ENCODE measurements at places on chromosomes 16 and 17. TPM values are rescaled to one million over a fixed set of nuclear protein-coding genes. Genes with fewer than 3 reads are reported as not detected.

DNA sequence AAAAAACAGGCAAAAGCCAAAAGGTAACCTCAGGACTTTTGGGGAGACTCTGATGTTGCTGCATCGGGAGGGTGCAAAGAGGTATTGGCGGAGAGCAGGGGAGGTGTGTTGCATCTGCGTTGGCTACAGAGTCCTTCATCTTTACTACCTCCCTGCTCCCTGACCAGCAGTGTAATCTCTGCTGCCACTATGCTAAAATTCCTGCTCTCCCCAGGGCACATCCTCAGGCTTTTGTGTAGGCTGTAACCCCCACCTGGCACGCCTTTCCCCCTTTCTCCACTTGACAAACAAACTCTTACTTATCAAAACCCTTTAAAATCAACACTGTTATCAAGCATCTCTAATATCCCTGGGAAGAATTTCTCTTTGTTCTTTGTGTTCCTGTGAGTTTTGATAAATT, 435.3 kb downstream of the HAPSTR1 start:
- no peak overlapping the region for H3K4me3 ChIP-seq
- DNase-seq, result no peak
- H3K27ac ChIP-seq, result no peak overlapping the region
- H3K27me3 ChIP-seq, result peaks cover 7% of the 10 kb centered on the region
- peaks cover 14% of the 10 kb centered on the region for H3K4me1 ChIP-seq

DNA sequence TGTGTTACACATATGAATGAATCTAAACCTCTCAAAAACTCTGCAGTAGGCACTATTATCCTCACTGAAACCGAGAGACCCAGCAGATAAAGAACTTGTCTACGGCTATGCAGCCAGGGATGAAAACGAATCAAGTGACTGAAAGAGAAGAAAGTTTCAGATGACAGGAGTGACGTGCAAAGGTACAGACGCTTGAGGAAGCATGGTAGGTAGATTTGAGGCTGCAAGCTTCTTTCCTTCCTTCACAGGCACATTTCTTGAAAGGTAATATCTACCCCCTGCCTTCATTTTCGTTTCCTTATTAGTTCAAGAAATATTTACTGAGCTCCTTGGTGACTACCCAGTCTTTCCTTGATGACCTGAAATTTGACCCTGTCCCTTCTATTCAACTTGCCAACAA, 211.5 kb upstream of the AXIN2 start:
- no peak overlapping the region for H3K4me3 ChIP-seq
- H3K36me3 ChIP-seq, result no peaks in the 10 kb centered on the region
- no peaks in the 10 kb centered on the region for H3K27me3 ChIP-seq
- no peak for DNase-seq

DNA sequence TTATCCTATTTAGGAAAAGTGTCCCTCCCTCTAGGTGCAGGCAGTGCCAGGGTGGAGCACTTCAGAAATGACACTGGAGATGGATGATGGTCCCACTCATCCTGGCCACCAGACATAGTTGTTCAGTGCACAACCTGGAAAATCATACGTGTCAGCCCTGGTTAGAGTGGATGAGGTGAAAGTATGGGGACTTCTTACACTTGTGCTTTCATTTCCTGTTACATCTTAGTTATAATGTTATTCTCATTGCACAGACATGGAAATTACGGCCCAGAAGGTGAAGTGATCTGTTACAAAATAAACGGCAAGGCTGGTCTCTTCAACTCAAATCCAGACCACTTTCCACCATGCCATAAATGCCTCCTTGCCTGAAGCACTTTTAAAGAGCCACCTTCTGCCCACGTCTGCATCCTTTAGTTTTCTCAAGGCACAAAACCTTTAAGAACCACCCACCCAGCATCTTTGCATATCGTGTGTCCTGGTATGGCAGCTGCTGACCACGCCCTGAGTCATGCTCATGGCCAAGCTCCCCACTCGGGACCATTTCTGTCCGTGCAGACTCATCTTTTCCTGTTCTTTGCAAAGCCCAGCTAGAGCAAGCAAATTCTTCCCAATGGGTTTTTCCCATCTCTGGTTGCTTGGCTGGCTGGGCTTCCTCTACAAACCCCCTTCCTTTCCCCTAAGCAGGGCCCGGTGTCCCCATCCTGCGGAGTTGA, 22.4 kb downstream of the TBC1D3B start:
- peaks cover 4% of the 10 kb centered on the region for H3K27me3 ChIP-seq
- peaks cover 5% of the 10 kb centered on the region for H3K4me1 ChIP-seq
- H3K4me3 ChIP-seq, result no peak overlapping the region
- no peaks in the 10 kb centered on the region for H3K36me3 ChIP-seq
- H3K27ac ChIP-seq, result no peak overlapping the region

DNA sequence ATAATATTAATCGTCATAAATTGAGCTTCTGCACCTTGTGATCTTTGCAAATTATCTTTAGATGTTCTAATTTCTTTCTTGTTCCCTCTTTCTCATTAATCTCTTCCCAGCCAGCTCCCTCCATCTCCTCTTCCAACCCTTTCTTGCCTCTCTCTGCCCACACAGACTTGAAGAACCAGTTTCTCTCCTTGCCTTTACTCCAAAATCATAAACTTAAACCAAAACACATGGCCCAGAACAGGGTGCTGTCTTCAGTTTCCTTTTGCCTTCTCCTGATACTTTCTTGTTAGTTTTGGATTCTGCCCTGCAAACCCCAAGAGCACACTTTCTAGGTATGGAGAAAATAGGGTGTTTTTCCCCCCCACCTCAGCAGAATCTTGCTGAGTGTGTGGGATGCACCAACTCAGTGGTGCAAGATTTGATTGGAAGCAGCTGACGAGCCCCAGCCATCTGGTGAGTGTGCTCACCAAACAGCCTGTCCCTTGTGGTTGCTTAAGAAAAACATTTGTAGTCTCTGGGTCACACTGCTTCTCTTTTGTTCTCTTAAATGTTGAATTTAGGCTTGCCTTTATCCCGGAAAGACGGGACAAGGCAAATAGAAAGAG, 175.8 kb upstream of the MAF start:
- H3K27ac ChIP-seq, result no peak overlapping the region
- no peaks in the 10 kb centered on the region for H3K36me3 ChIP-seq
- DNase-seq, result no peak
- peaks cover 2% of the 10 kb centered on the region for H3K4me1 ChIP-seq
- no peaks in the 10 kb centered on the region for H3K27me3 ChIP-seq

DNA sequence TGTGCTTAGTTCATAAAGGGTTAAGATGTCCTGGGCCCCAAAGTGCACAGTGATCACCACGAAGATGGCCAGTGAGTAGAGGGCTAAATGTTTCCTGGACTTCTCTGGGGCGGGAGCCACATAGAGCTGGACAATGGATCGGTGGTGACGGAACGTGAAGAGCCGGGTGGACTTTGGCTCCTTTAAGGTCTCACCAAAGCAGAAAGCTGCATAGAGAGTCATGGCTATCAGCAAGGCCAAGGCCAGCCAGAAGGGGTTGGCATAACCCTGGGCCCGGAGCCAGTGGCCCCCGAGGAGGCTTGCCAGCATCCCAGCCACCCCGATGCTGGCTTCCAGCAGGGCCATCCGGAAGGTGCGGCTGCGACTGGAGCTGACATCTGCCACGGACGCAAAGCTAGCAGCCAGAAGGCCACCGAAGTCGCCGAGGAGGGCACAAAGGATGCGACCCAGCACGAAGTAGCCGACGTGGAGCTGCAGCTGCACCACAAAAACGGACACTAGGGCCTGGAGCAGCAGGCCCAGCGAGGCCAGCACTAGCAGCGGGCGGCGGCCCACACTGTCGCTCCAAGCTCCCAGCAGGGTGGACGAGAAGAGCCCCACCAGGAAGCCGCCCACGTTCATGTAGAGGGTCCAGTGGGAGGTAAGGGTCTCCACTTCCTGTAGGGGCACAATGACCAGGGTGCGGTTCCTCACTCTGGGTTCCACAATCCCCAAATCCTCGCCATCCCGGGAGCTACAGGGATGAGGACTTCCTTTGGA, 1.0 kb downstream of the SLC46A1 start:
- H3K27ac ChIP-seq, result peak overlapping the region; percentile 61
- no peaks in the 10 kb centered on the region for H3K27me3 ChIP-seq
- H3K4me1 ChIP-seq, result peaks cover 18% of the 10 kb centered on the region
- peaks cover 29% of the 10 kb centered on the region for H3K36me3 ChIP-seq

DNA sequence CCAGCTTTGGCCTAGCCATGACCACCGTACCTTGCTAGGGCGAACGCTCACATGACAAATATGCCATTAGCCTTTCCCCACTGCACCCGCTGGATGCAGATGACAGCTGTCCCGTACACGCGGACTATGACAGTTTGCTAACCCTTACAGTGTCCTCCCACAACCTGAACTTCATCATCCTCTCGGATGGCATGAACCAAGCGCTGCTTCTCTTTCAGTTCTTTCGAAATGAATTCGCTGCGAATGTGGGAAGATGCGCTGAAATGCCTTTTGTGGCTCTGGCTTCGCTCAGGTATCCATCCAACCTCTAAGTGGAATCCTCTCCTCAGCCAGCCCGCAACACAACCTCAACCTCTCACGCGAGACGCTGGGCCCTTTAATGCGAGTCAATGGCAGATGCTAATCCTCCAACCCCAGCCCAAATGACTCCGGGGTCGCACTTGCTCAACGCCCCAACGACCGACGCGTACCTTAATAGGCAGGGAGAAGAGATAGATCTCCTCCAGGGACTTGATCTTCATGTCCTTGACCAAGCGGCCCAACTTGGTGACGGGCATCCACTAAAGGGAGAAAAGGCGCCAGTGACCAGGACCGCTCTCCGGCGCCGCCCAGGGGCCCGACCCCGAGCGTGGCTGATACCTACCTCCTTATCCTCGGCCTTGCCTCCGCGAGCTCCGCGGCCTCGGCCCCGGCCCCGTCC, 670 bp downstream of the RPS2 start:
- DNase-seq, result no peak
- no peaks in the 10 kb centered on the region for H3K27me3 ChIP-seq
- H3K4me3 ChIP-seq, result peak overlapping the region; percentile 90
- peak overlapping the region; percentile 99 for H3K27ac ChIP-seq
- peaks cover 35% of the 10 kb centered on the region for H3K36me3 ChIP-seq
- peaks cover 46% of the 10 kb centered on the region for H3K4me1 ChIP-seq

DNA sequence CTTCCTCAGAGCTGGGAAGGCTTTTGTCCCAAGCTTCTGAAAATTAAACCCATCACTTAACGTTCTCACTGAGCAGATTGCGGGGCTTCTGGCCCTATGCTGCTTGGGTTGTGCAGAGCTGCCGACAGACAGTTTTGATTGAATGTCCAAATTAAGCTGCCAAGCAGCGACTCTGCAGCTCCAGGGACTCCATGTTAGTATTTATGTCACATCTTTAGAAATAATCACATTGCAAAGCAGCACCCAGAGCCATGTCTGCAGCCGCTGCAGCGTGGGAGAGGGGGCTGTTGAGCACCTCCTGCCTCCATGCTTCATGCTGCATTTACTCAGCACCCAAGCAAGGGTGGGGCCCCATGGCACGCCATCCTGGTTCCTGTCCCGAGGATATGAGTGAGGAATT, 178.2 kb upstream of the CACNG3 start:
- DNase-seq, result no peak
- no peaks in the 10 kb centered on the region for H3K27me3 ChIP-seq
- H3K27ac ChIP-seq, result no peak overlapping the region
- no peak overlapping the region for H3K4me3 ChIP-seq

DNA sequence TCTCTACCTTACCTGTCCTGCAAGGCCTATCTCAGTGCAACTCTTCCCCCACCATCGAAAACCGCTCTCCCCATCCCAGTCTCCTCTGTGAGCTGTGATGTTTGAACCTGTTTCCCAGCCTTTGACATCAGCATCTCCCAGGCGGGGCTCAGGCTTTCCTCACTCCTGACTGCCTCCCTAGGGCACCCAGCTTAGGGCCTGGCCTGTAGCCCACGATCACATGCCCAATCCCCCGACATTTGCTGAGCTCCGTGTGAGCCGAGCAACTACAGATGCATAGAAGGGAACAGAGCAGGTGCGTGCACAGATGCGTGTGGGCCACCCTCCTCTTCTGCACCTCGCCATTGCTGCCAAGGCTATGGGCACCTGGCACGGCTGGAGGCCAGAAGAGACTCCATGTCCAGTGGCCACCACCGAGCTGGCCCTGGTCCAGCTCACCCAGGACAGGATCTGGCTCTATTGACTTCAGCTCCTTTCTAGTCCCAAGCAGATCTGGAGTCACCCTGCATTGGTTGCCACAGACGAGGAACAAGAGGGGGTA, 35.5 kb upstream of the CMIP start:
- peaks cover 3% of the 10 kb centered on the region for H3K4me1 ChIP-seq
- DNase-seq, result no peak
- no peaks in the 10 kb centered on the region for H3K36me3 ChIP-seq
- no peak overlapping the region for H3K27ac ChIP-seq
- no peaks in the 10 kb centered on the region for H3K27me3 ChIP-seq
- no peak overlapping the region for H3K4me3 ChIP-seq

DNA sequence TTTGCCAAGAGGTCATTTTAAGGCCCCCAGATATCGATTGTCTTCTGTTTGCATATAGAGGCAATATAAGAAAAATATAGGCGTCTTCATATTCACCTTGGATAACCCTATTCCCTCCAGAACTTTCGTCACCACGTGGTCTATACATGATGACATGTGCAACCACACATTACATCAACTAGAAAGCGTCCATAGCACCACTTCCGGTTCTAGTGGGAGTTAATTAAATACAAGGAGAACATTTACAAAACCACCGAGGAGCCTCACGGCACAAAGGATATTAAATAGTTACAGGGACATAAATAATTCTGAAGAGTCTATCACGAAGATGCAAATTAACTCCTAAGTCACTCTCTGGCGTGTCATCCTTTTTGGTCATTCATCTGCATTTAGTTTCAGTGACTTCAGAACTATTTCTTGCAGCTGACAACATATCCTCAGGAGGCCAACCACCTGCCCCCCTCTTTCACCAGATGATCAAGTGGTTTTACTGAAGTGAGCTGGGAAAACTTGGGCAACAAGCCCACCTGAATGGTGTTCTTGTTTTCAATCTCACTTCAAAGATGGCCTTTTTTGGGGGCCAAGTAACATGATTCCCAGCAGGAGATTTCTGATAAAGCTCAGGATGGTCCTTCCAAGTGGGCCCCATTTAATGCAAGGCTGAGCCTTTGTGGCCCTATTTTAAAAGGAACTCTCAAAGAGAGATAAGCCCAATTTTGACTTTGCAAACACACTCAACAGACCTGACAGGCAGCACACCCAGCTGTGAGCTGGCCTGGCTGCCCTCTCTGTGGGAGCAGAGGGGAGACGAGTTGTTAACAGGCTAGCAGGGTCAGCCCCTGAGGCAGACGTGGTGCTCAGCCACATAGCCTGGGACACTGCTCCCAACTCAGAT, 15.3 kb downstream of the CMTM3 start:
- no peak for DNase-seq
- peaks cover 17% of the 10 kb centered on the region for H3K4me1 ChIP-seq
- H3K27ac ChIP-seq, result no peak overlapping the region

- H3K4me1 ChIP-seq, result no peaks in the 10 kb centered on the region
- no peak overlapping the region for H3K4me3 ChIP-seq
- H3K27ac ChIP-seq, result no peak overlapping the region
- no peaks in the 10 kb centered on the region for H3K36me3 ChIP-seq
Observed at GRCh38 chr16:761625-762513, 1.3 kb downstream of the MSLN start.

- H3K27me3 ChIP-seq, result no peaks in the 10 kb centered on the region
- no peaks in the 10 kb centered on the region for H3K4me1 ChIP-seq
- peak; percentile 89 for DNase-seq
Observed at GRCh38 chr16:49048557-49048956, 233.1 kb downstream of the CBLN1 start.

FA2H gene
- 0.92 TPM for total RNA-seq

CHAD gene
- not detected for total RNA-seq

NHLRC4 gene
- total RNA-seq, result 1.7 TPM

CDH11 gene
- 29.2 TPM for total RNA-seq

PARN gene
- 34.5 TPM for total RNA-seq

CORO6 gene
- 47.5 TPM for total RNA-seq

Measured in esophagus muscularis mucosa (tissue), 4 donors.